Psoas muscle (tissue), 8 donors: ENCODE measurements at places on chromosomes 6 and 20. TPM values are rescaled to one million over a fixed set of nuclear protein-coding genes. Genes with fewer than 3 reads are reported as not detected.
A peak's percentile ranks its signal among the peaks of the same experiment; 100 is the strongest.

DNA sequence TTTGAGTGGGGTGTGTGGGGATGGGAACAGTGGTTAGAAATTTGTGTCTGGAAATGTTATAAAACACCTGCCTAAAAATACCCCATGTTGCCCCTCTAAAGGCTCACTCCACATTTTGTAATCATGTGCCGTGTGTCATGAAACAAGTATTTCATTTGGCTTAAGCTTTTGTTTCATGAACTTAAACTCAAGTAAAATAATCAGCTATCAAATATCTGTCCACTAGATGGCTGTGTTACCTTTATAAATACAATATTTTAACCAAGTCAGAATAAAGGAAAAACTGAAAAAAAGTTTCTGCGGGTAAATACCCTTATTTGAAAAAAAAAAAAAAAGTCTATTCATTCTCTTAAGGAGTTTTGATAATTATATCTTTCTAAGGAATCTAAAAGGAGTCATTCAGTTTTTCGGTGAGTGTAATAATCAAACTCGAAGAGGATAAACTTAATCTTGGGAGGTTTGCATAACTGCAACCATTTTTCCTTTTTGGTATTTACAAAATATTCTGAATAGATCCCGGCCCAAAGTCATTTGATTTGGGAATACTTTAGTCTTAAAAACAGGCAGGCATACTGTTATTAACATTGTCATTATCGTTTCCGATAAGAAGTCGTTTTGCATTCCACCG, 29.9 kb upstream of the MTRF1L start:
- H3K4me1 ChIP-seq = no peaks in the 10 kb centered on the region
- H3K27ac ChIP-seq = no peak overlapping the region
- no peak for DNase-seq
- no peak overlapping the region for H3K4me3 ChIP-seq
- H3K36me3 ChIP-seq = no peaks in the 10 kb centered on the region

GRCh38 chr6:54586251-54586650, 260.3 kb upstream of the FAM83B start:
- H3K36me3 ChIP-seq = no peaks in the 10 kb centered on the region
- no peak for DNase-seq
- H3K4me1 ChIP-seq = no peaks in the 10 kb centered on the region

DNA sequence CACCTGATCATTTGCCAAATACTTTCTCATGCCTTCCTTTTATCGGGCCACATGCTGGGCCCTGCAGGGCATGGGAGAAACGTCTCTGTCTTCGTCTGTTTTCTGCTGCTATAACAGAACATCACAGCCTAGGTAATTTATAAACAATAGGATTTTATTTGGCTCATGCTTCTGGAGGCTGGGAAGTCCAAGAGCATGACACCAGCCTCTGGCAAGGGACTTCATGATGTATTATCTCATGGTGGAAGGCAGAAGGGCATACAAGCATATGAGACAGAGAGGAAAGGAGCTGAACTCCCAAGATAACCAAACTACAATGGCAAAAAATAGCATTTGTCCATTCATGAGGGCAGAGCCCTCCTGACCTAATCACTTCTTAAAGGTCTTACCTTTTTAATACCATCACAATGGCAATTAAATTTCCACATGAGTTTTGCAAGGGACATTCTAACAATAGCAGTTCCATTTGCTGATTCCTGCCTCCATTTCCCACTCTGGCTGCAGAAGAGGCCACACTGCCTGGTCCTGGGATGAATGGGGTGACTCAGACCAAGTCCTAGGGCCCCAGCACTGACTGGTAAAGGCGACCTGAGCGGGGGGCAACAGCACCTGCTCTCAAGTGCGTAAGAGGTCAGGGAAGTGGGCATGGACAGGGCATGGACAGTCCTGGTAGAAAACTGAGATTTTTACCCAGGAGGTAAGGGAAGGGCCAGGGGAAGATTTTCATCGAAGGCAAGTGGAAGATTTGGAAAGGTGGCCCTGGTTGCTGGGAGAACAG, 5.1 kb upstream of the ZBP1 start:
- no peaks in the 10 kb centered on the region for H3K36me3 ChIP-seq
- H3K4me1 ChIP-seq = peaks cover 6% of the 10 kb centered on the region
- H3K4me3 ChIP-seq = no peak overlapping the region
- no peak for DNase-seq

DNA sequence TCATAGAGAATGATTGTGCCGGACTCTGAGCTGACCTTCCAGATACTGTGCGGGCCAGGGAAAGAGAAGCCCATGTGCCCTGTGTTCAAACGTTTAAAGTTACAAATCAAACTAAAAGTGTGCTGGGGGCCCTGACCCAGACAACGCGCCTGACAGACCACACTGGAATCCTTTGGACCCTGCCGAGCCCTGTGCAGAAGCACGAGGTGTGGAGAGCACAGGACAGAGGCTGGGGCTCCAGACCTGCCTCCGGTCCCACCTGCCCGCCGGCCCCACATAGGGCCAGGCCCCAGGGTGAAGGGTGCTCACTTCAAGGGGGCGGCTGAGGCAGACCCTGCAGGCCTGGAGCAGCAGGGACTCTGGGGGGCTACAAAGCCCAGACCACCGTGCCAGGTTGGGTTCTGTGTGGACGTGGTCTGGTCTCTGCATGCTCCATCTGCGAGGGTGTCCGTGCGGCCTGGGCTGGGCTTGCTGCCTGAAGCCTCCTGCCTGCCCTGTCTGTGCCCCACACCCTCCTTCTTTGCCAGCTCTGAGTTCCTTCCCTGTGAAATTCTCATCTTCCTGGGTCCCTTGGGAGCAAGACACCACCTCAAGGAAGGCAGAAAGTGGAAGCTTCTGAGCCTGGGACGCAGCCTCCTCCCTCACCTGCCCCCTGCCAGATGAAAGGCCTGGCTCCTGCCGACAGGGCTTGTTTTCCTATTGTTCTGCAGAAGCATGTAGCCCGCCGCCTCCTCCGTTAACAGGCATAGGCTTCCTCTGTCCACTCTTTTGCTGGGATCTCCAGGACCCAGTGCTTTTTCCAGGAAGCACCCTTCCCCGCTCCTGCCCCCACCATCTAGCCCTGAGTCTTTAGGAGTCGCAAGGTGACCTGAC, 186.2 kb downstream of the ERMARD start:
- no peak overlapping the region for H3K4me3 ChIP-seq
- no peaks in the 10 kb centered on the region for H3K36me3 ChIP-seq
- no peak for DNase-seq
- no peak overlapping the region for H3K27ac ChIP-seq
- H3K4me1 ChIP-seq = no peaks in the 10 kb centered on the region
- no peaks in the 10 kb centered on the region for H3K27me3 ChIP-seq

GRCh38 chr6:37648465-37649330, 49.0 kb downstream of the MDGA1 start:
- DNase-seq = no peak
- H3K4me3 ChIP-seq = peak overlapping the region; percentile 45
- H3K27me3 ChIP-seq = no peaks in the 10 kb centered on the region

GRCh38 chr6:36222924-36223323, 26.4 kb downstream of the BRPF3 start:
- peaks cover 93% of the 10 kb centered on the region for H3K36me3 ChIP-seq
- no peak overlapping the region for H3K4me3 ChIP-seq
- H3K27ac ChIP-seq = no peak overlapping the region
- no peak for DNase-seq
- no peaks in the 10 kb centered on the region for H3K27me3 ChIP-seq

- no peak for DNase-seq
- no peaks in the 10 kb centered on the region for H3K36me3 ChIP-seq
- no peak overlapping the region for H3K27ac ChIP-seq
- H3K27me3 ChIP-seq = no peaks in the 10 kb centered on the region
- peaks cover 5% of the 10 kb centered on the region for H3K4me1 ChIP-seq
- peak overlapping the region; percentile 67 for H3K4me3 ChIP-seq
Measured at GRCh38 chr6:26214803-26215584, 127.8 kb downstream of the HFE start.

DNA sequence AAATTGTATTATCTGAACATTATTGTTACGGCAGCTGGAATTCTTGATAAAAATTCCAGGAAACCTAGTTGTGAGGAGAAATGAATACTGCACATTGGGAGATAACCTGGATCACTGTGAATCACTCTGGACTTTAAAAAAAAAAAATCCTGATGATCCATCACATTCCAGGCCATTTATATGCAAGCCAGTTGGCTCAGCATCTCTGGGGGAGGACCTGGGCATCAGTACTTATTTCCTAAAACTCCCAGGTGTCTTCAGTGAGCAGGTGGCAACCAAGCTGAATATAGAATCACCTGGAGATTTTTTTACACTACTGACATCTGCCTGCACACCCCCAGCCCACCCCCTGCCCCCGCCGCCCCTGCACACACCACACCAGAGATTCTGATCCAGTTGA, 39.1 kb upstream of the SIRT5 start:
- H3K4me3 ChIP-seq = no peak overlapping the region
- DNase-seq = no peak
- H3K27me3 ChIP-seq = no peaks in the 10 kb centered on the region
- no peaks in the 10 kb centered on the region for H3K36me3 ChIP-seq
- no peak overlapping the region for H3K27ac ChIP-seq
- no peaks in the 10 kb centered on the region for H3K4me1 ChIP-seq

The ZC2HC1B gene
- 0.56 TPM for total RNA-seq

The CD93 gene
- 35.6 TPM for total RNA-seq

The ELOVL4 gene
- 0.10 TPM for total RNA-seq
